ENCODE measurements at places on chromosomes 6 and 20. TPM values are rescaled to one million over a fixed set of nuclear protein-coding genes. Genes with fewer than 3 reads are reported as not detected.

FAM83D gene
- 5.8 TPM for total RNA-seq

- no peak for DNase-seq
Observed at GRCh38 chr6:16415677-16416076, 177.3 kb downstream of the GMPR start.

- DNase-seq, result peak; percentile 1
Observed at GRCh38 chr6:108872141-108872557, 23.9 kb downstream of the ARMC2 start.

TOX2 gene
- total RNA-seq, result 1.2 TPM

DNA sequence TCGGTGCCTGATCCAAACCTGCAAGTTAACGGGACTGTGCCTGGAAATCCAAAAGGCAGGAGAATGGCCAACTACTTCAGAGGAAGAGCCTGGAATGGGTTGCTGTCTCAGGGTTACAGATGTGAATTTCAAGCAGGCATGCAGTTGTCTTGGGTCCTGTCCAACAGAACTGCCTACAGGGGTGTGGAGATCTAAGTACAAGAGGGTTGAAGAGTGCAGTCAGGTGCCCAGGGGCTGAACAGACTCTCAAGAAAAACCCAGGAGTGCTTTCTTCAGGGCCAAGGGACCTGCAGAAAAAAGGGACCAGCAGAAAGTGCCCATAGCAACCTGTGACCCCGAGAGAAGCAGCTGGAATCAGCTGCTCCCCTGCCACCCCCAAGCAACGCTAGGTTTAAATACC lies 71.0 kb downstream of the PREP start:
- no peak for DNase-seq

- DNase-seq, result no peak
Observed at GRCh38 chr20:51636123-51636522, 93.6 kb upstream of the NFATC2 start.

GRCh38 chr6:151431337-151431736 lies 20.6 kb downstream of the RMND1 start:
- DNase-seq, result no peak

GRCh38 chr20:37899105-37900045 lies 3.6 kb upstream of the VSTM2L start:
- no peak for DNase-seq

THBD gene
- 14.7 TPM for total RNA-seq

GRCh38 chr20:40571639-40572038 lies 117.4 kb downstream of the MAFB start:
- DNase-seq, result no peak

- no peak for DNase-seq
Observed at GRCh38 chr6:129859524-129859923, 1.6 kb downstream of the TMEM244 start.

- DNase-seq, result no peak
Observed at GRCh38 chr6:26158076-26158580, 70.9 kb downstream of the HFE start.

TBC1D7 gene
- total RNA-seq, result 28.5 TPM

DNA sequence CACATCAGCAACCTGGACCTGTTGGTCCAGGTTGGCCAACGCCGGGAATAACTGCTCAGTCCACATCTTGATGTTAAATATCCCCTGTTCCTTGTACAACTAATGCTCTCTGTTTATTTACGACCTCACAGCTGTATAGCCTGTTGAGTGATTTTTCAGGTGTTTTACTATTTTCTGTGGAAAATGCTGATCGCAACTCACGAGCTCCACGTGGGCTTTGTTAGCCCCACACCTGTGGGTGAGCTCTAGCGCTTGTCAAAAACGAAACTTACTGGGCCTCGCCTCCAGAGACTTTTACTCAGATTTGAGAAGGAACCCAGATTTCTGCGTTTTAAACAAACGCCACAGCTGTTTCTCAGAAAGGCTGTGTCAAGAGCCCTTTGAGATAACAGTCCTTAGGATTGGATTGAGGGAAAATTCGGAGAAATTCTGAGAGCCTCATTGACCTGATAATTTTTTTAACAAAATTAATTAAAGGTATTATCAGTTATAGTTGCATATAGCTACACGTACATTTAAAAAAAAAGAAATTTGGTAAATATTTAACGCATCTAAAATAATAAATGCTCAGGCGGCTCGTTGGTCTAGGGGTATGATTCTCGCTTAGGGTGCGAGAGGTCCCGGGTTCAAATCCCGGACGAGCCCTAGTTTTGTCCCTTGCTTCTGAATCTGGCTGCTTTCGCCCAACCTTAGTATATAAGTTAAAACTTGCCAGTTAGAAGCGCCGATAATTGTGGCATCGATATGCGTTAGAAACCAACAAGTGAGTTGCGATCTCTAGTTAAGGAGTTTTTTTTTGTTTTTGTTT lies 16.7 kb downstream of the HMGN4 start:
- DNase-seq, result no peak

MLIP gene
- total RNA-seq, result 28.6 TPM

DNA sequence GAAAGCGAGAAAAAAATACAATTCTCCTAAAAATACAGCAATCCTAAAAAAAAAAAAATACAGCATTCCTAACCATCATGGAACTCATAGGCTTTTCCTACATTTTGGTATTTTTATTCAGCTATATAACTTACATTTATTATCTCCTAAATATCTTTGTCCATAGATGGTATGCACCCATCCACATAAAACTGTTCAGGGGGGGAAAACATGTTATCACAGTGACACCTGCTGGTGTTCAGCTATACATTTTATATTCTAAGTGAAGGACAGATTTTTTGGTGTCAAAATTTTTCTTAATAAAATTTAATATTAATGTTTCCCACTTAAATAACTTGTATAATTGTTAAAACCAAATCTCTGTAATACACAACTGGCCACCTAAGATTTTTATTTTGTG lies 58.0 kb downstream of the BLOC1S5 start:
- DNase-seq, result no peak

DNA sequence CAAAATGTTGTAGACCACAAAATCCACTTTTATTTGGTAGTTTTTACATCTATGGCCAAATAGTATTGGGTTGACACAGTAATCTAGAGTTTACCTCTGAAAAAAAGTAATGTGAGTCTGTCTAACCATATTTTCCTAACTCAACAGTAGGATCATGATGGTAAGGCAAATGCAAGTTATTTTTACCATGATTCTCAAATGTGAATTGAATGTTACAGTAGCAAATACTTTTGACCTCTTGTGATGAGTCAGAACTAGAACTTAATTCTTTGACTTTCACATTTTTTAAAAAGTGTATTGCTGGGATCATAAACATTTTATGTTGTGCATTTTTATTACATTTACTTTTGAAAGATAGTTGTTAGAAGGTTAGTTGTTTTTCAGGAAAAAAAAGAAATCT lies 22.0 kb downstream of the RNF146 start:
- no peak for DNase-seq

- DNase-seq, result no peak
Observed at GRCh38 chr6:2688401-2689064, 62.2 kb downstream of the MYLK4 start.

GRCh38 chr6:149965194-149966020 lies 1.7 kb downstream of the ULBP1 start:
- DNase-seq, result no peak

GRCh38 chr6:73962884-73963283 lies 266.9 kb downstream of the CD109 start:
- no peak for DNase-seq

- no peak for DNase-seq
Observed at GRCh38 chr6:161249327-161249726, 24.5 kb downstream of the AGPAT4 start.

LY6G5C gene
- total RNA-seq, result 3.3 TPM

EDN1 gene
- total RNA-seq, result 10.9 TPM
